ENCODE measurements at places on chromosomes 7 and 10.

- no peak for DNase-seq
These were observed 6.8 kb downstream of the AUTS2 start for GRCh38 chr7:69605070-69605469.

DNA sequence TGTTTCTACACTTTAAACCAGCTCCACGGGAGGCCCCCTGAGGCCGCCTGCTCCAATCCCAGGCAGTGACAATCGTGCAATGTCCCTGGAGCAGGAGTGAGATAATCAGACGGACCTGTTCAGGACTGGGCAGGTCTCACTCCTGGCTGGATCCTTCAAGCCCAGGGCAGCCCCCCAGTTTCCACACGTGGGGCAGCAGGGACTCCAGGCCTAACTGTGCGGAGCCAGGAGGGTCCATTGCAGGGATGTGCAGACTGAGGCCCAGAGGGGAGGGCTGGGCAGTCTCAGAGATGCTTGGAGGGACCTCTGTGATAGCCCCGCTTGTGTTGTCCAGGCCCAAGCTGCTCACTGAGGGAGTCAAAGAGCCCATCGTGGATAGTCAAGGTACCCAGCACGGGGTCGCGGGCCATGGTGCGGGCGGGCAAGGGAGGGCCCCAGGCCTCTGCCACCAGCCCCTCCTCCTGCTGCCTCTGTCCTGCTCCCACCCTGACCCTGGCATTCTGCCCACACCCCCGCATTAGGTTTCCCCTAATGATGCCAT lies 110.5 kb upstream of the KCTD7 start:
- no peak for DNase-seq

DNA sequence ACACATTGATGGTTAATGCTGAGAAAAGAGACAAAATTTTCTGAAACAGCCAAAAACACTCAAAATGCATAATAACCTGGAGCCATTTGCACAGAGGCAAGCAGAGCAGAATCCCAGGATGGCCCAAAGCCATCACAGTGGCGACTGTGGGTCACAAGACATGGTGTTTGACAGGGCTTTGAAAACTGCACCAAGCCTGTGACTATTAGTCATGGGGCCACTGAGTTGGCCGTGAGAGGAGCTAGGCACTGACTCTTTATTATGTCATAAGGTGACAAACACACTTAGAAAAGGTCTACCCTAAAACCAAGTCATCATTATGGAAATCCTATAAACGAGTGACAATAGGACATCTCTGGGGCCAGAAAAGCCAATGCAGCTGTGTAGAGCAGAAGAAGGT lies 23.9 kb downstream of the DRGX start:
- no peak for DNase-seq

- DNase-seq = no peak
These were observed 11.2 kb upstream of the TECTB start for GRCh38 chr10:112271982-112272381.

DNA sequence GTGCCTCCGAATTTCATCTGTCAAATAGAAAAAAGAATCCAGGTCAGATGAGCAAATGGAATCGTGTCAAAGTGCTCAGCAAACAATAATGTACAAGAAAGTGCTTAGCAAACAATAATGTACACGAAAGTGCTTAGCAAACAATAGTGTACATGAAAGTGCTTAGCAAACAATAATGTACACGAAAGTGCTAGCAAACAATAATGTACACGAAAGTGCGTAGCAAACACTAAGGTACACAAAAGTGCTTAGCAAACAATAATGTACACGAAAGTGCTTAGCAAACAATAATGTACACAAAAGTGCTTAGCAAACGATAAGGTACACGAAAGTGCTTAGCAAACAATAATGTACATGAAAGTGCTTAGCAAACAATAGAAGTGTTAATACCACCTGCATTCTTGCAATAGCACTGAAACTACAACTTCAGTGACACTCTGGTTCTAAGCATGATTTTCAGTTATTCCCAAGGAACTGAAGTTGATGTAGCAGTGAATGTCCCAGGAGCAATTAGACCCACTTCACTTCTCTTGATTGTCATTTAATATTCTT lies 33.4 kb upstream of the MYL10 start:
- DNase-seq = no peak

- no peak for DNase-seq
These were observed 109.9 kb downstream of the ITGB8 start for GRCh38 chr7:20440472-20441105.

DNA sequence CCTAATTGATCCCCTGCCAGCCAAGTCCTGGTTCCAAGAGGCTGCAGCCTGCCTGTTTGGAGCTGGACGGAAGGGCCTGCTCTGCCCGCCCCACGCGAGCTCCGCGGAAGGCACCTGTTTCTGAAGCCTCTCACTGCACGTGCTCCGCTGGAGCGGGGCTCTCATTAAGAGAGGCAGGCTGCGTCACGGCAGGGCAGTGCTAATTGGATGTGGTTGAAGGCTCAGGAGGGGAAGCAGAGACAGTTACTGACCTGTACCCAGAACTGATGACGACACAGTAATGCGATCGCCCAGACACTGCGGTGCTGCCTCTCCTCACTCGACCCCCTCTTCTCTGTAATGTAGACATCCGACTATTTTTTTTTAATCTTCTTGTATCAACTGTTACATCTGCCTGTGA lies 411.1 kb upstream of the MGMT start:
- no peak for DNase-seq

- DNase-seq = no peak
These were observed 91.4 kb upstream of the PTN start for GRCh38 chr7:137434946-137435345.

DNA sequence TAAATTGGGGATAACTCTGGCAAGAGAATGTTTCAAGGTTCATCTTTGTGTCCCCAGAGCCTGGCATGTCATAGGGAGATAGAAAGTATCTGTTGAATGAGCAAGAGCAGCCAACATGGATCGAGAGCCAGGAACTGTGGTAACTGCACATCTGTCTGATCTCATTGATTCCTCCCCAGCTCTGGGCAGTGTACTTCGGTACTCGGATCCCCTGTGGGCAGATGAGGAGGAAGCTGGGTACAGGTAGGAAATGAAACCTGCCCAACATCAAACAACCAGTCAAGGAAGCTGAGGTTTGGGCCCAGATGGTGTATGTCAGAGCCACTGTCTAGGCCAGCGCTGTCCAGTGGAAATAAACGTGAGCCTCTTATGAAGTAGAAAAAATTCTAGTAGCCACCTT lies 76.4 kb downstream of the GRK5 start:
- no peak for DNase-seq

DNA sequence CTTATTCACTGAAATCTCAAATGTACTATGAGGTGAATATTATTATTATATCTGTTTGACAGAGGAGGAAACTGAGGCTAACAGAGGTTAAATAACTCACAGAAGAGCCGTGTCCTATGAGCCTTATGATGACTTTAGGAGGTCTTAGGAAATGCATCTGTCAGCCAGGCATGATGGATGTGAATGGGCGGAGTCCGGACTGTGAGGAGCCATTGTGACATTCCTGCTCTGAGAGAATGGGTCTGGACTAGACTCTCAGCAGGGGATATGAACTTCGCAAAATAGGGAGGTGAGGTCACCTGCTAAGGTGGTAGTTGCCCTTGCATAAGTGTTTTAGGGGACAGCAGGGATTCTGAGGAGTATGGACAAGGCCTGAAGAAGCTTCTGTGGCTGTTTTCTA lies 153.6 kb downstream of the TMEM178B start:
- no peak for DNase-seq

DNA sequence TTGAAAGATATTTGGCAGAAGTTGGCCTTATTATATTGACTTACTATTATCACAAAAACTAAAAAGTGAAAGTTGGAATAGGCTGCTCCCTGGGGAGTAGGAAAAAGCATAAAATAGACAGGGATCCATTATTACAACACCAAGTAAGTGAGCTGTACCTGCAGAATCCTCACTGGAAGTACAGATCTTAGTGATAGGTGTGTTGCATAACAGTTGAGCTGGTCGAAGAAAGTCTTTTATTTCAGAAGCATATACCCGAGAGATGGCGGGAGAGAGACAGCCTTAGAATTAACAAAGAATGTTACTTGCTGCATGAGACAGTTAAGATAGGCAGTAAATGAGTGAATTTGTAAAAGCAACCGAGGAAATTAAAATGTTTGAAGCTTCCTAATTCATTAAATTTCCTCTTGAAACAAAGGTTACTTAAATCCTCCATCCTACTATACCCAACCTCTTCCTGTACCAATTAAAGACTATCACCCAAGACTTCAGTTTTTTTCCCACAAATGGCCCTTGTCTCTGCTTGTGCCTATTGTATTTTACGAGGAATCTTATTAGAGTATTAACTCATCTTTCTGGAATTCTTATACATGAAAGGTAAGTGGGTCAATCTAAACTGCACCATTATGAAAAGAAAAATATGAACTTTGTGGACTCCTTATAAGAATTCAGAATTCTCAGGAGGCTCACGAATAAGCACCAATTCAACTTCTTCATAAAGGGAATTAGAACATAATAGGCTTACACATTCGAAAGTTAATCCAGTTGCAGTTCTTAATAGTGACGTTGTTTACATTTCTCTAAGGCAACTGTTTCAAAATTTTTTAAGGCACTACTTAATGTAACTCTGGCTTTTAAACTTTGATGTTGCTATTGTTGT lies 56.2 kb downstream of the CREM start:
- DNase-seq = no peak

DNA sequence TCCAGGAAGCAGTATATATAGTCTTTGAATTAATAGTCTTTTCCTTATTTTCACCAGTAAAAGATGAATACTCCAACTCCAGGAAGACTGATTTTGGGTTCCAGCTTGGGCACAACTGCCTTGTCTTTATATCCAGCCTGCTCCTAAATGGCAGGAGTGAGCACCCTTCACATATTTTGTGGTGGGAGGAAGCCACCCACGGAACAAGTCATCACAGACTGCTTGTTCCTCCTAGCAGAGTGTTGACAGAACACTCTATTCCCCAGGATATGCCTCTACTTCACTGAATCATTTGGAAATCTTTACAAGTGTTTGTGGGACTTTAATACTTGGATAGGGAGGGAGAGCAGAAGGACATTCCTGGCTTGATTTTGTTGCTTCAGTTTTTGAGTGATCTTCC lies 31.7 kb downstream of the ITPRID1 start:
- no peak for DNase-seq

- DNase-seq = peak; percentile 87
These were observed 47.7 kb downstream of the VIPR2 start for GRCh38 chr7:159096736-159097581.

- DNase-seq = no peak
These were observed 612.0 kb downstream of the CNTNAP2 start for GRCh38 chr7:146728611-146729010.

DNA sequence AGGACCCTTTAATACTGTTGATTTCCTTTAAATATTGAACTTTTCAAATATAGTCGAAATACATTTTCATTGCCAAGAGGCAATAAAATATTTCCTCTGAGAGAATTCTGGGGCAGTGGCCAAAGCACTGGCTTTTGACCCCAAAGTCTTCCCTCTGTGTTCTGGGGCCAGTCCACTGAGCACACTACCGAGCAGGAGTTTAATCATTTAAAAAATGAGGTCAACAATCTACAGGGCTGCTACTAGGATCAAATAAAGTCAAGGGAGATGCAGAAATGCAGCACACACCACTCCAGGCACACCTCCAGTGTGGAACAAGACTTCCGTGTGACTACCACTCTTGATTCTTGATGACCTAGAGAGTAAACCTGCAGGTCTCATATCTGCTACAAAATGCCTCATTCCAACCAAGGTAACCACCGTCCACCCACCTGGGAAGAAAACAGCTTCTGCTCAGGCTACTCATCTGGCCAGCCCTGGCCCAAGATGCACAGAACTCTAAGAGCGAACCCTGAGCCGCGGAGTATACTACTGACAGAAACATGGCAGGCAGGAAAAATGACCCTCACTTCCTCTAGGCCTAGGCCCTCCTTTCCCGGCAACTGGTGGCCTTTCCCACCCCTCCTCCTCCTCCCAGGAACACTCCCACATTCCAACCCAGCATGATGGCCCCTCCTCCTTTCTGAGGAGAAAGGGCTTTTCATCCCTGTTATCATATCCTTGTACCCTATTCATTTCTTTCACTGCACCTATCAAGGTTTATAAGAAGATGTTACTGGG lies 97.7 kb downstream of the ALOX5 start:
- DNase-seq = no peak

DNA sequence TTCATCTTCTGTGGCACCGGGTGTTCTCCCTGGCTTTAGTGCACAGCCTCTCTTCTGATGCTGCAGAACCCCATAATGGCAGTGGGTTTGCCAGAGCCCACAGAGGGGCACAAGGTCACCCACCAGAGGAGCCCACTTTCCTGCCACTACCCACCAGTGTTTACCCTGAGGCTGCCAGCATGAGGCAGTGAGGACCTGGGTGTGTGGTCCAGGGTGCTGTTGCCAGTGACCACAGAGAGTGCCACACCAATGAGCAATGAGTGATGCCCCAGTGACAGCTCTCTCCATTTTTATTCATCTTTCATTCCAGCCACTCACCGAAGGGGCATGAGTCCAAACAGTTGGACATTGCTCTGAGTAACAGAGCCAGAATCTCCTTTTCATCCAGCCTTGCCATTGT lies 34.8 kb downstream of the MTURN start:
- DNase-seq = no peak

GRCh38 chr7:5421714-5422395 lies 1.8 kb downstream of the TNRC18 start:
- peak; percentile 57 for DNase-seq

DNA sequence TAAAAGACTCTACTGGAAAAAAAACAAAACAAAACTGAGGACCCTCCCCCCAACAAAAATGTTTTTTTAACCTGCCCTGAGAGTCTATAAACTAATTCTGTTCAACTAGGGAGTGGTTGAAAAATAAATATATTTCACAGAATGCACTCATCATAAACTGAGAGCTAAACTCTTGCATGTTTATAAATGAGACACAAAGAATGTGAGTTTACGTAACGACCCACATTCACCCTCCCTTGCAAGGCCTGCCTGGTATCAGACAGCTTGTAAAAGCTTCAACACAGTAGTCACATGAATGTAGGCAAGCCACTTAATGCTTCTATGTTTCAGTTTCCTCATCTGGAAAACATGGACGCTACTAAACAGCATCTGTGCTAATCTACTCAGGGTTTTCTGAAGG lies 50.3 kb downstream of the JAZF1 start:
- no peak for DNase-seq

- DNase-seq = no peak
These were observed 75.8 kb downstream of the CDCA7L start for GRCh38 chr7:21869785-21870402.

- no peak for DNase-seq
These were observed 58.1 kb downstream of the PRTFDC1 start for GRCh38 chr10:24894309-24894708.

GRCh38 chr7:48305661-48306060 lies 134.4 kb downstream of the ABCA13 start:
- no peak for DNase-seq

- DNase-seq = no peak
These were observed 30.8 kb downstream of the PRLHR start for GRCh38 chr10:118564652-118565051.
